ENCODE measurements at places on chromosomes 1 and 21.

- no peak for DNase-seq
Measured at GRCh38 chr1:176691251-176692228, 228.6 kb downstream of the PAPPA2 start.

- DNase-seq: no peak
Measured at GRCh38 chr1:231929311-231929710, 302.7 kb downstream of the DISC1 start.

GRCh38 chr1:8587784-8588183 is 229.7 kb downstream of the RERE start:
- DNase-seq: no peak

- DNase-seq: no peak
Measured at GRCh38 chr1:24203404-24203803, 16.3 kb upstream of the IFNLR1 start.

DNA sequence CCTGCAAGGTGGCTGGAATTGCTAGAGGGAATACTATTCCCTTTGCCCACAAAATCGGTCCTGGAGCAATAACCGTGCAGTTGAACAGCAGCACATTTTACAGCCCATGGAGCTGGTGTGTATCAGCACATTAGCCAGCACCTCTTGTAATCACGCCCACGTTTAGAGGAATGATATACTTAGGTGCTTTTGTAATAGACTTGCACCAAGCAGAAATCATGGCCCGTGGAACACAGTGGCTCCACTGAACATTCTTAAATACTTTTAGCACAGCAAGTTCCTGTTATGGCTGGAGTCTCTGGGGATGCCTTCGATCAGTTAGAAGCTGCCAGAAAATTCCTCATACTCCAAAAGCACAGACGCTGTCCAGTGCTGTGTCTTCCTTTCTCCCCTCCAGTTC is 218.1 kb upstream of the FAM78B start:
- DNase-seq: no peak

GRCh38 chr1:166691476-166691875 is 147.8 kb upstream of the POGK start:
- no peak for DNase-seq

DNA sequence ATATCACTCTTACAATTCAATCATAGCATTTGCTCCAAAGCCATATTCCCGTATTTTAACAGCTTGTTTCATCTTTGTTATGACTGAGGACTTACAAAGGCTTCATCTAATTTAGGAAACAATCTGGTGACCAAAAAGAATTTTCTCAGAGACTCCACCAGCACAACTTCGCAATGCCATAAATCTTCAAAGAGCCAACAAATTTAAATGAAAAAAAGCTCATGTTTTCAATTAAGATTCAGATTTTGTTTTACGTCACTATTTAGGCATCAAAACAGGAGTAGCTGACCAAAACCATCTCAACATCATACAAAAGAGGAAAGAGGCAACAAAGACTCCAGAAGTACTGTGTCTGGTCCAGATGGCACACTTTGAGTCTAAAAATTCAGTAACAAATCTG is 373.3 kb downstream of the TTLL7 start:
- no peak for DNase-seq

DNA sequence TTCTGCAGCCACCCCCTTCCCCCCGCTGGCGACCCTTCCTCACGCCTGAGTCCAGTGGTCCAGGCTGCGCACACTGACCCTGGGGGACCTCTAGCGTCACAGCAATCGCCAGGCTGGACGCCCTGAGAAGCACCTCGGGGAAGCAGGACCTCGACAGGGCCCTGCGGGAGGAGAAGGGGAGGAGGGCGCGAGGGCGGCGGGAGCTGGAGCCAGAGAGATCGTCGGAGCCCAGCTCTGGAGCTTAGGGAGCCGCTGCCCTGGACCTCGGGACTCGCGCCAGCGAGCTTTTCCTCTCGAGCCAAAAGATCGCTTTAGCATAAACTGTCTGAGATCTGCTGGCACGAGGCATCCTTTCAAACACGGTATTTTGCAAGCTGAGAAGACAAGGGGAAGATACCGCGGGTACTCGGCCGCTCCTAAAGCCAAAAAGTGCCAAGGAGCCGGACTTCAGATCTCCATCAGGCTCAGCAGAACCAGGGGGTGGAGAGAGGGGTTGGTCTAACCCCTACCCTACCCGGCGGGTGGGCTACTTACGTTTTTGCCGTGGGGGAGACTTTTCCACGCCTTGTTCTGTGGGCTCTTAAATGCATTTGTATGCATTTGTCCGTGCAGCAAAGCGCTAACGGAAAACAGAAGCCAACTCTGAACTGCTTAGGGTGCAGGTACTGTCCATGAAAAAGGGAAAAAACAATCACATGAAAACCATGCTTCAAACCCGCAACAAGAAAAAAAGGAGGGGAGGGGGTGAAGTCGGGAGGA is 586 bp downstream of the COL24A1 start:
- no peak for DNase-seq

- DNase-seq: no peak
Measured at GRCh38 chr1:212060632-212061472, 25.3 kb downstream of the DTL start.

- no peak for DNase-seq
Measured at GRCh38 chr1:168825129-168825528, 96.1 kb upstream of the DPT start.

GRCh38 chr1:5921671-5922070 is 70.6 kb downstream of the NPHP4 start:
- DNase-seq: no peak

DNA sequence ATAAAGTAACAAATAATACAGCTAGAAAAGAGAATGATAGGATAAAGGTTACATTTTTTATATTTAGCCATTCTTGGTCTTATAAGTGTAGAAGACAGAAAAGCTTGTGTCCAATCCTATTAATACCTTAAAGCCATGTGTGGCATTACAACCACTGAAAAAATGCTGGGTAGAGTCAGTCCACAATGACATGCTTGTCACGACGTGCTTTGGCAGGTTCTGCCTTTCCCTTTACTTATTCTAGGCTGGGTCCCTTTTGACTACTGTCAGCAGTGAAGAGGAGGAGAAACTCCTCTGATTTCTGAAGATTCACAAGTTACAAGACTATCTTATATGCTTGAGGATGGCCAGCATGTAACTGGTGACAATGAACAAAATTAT is 14.6 kb upstream of the AIM2 start:
- DNase-seq: no peak

DNA sequence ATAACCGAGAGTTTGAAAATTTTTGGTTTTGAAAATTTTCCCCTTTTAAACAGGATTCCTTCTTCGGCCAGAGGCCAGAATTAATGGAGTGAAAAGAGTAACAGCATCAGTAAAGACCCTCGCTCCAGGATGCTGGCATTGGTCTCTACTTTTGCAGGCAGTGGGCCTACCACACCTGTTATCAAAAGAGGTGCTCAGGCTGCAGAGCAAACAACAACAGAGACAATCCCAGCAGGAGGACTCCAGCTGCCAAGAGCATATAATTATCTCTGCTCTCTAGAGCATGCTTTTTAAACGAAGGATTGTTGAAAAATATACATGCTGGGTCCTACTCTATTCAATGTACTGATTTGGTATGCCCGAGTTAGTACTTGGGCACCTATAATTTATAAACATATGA is 1048.5 kb downstream of the PLA2G4A start:
- DNase-seq: no peak

DNA sequence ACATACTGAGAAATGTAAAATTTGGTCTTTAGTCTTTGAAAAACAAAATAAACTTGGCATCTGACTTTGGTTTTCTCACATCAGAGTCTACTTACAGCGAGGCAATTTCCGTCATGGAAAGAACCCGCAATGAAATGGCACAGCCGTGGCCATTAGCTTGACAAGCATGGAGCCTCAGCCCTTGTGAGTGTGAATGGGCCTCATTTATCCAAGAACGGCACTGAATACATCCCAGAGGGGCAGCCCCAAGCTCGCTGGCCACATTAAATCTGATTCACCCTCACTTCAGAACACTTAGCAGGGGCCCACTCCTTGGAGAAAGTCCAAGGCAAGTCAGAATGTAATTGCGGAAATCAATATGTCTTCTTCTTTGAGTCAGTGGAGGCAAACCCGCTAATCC is 64.8 kb downstream of the ERG start:
- DNase-seq: no peak

DNA sequence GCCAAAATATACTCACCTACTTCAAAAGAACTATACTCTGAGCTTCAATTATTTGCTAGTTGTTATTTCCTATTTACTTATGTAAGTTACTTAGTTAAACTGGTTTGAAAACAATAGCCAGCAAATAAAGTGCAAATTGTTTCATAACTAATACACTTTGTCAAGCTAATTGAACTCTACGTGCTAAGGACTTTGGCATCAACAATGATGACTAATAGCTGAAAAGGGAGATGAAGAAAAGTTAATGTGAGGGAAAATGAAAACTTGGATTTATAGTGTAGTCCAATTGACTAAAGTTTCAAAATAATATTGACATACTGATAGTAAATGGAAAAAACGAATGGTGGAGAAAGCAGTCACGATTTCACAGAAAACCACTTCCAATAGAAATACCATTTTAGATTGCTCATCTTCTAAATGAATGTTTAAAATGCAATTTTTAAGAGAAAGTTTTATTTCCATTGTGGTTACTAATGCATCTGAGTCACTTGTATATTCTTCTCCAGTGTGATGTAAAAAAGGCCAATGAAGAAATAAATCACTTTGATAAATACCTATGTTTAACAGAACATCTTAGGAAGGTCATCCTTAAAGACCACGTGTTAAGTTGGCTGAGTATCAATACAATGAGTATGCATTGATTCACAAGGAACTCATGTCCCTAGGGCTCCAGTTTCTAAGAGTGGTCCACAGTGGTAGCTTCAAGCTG is 455.2 kb downstream of the LTN1 start:
- no peak for DNase-seq

DNA sequence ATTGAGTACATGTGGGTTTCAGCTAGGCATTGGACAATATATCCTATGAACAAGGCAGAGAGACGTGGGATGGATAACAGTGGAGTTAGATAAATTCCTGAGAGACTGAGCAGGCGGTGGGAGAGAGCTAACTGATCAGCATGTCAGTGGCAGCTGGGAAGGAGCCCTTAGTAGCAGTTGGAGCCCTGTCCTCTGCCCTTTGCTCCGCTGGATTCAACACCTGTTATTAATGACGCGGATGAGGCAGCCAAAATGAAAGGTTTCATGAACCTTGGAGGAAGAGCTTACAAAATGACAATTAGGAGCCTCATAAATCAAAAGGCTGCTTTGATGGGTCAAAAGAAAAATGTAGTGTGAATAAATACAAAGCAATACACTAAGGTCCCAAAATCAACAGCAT is 16.1 kb downstream of the UBIAD1 start:
- DNase-seq: no peak

DNA sequence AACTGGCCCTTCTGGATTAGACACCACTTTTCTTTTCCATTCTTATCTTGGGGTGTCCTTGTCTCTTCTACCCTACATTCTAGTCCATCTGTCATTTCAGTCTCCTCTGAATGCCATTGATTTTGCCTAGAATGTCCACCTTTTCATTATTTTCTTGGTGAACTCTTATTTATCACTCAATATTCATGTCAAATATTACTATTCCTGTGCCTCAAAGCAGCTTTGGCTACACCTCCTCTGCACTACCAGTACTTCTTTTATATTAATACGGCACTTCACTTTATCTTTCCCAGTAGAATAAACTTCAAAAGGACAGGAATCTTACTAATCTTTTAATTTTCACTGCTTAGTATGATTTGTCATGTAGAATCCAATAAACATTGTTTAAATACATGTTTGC is 186.4 kb upstream of the DPYD start:
- no peak for DNase-seq

GRCh38 chr1:76140227-76140626 is 65.7 kb downstream of the ST6GALNAC3 start:
- DNase-seq: no peak

- no peak for DNase-seq
Measured at GRCh38 chr1:14686701-14687100, 88.2 kb downstream of the KAZN start.

DNA sequence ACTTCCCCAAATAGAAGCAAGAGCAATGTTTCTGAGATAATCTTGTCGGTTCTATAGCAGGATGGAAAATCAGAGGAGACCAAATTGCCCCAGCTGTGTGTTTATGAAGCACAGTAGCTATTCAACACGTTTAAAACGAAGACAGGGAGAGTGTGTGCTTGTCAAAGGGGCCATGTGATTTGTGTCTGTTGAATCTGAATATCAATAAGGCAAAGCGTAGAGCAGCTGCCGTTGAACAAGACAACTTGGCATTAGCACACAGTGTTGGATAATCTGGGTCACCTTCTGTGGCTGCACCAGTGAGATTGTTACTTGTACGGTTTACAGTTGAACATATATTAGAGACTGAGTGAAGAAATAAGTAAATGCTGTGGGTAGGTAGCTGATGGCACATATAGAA is 1.0 kb downstream of the CRB1 start:
- no peak for DNase-seq

DNA sequence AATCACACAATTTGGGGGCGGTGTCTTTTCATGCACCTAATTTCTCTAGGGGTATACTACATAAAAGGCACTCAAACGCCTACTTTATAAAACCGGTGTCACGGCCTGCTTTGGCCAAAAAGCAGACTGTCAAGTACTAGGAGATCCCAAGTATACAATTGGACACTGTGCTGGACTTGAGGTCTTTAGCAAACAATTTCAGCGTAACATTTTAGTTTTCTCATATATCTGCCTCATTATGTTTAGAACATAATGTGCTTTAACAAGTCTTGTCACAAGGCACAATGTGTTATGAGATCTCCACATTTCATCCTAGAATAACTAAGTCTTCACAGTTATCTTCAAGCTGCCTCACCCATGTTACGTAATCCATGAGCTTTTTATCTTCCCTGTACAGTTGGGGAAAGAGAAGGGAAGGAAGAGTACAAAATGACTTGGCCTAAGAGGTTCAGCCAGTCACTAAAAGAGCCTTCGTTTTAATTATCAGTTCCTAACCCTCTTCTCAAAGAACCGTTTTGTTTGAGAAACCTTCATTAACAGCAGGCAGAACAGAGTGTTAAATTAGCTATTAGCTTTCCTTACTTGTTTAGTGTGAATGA is 1.7 kb downstream of the SSX2IP start:
- no peak for DNase-seq

DNA sequence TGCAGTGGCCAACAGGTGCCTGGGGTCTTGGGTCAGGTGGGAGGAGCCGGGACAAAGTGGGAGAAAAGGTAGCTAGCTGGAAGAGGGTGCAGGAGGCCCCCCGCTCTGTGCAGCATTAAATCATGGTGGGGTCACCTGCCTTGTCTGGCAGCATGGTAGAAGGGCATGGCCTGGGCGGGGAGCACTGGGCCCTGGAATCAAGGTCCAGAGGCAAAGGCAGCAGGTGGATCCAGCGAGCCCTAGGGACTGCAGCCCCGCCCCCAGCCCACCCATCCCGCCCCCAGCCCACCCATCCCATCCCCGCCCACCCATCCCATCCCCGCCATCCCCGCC is 16.7 kb upstream of the TTLL10 start:
- no peak for DNase-seq

Data from ascending aorta (tissue), 2 donors.